DND-41 (cell line): ENCODE measurements at places on chromosomes 7 and 10.

- DNase-seq, result no peak
Measured at GRCh38 chr7:157515342-157516041, 178.7 kb downstream of the DNAJB6 start.

DNA sequence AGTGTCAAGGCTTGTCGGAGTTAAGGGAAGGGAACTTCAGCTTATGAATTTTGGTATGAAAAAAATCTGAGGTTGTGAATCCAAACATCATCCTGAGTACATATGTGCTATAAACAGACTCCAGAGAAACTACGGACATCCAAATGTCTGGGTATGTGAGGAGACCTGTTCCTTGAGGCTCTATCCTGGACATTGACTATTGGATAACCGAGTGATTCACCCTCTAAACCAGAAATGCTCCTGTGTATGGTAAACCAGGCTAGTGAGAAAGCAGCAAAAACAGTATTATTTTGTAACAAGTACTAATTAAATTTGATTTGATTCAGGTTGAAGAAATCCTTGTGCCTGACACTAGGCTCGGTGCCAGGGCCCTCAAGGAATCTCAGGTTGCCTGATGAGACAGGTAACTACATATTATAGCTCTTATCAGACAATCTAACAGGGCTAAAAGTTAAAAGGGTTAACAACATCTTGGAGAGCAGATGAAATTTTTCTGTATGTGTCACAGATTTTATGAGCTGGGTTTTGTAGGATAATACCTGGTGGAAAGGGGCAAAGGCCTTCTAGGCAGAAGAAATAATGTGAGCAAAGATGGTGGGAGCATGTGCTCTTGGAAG is 10.4 kb upstream of the STOX1 start:
- DNase-seq, result no peak

- no peak for DNase-seq
Measured at GRCh38 chr10:74333174-74333573, 182.2 kb downstream of the ADK start.

- no peak for DNase-seq
Measured at GRCh38 chr10:124536496-124537050, 75.0 kb downstream of the LHPP start.

GRCh38 chr7:129559564-129559963 is 52.0 kb upstream of the NRF1 start:
- DNase-seq, result no peak

DNA sequence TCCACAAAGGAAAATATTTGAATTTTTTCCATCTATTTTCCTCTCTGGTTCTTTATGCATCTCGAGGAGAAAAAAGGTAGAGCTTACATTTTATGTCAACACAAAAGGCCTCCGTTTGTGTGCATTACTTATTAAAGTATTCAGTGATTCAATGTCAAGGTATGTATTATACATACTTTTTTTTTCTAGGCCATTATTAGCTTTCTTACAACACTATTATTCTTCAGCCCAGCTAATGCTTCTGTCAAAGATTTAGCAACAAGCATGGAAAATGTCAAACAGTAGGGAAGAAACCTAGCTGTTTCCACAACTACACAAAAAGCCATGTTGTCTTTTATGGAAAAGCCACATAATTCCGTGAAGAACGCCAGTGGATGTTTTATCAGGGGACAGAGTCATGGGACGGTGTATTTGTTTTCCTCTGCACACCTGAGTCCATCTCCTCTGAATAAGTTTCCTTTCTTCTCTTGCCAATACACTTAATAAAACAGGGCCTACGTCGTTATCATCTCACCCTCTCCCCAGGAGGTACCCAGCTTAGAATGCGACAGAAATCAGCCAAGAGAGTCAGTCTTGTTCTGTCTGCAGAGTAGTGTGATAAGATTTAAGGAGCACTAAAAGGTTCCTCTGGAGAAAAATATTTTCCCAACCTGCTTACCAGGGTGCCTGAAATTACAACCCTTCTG is 209.7 kb upstream of the AUTS2 start:
- no peak for DNase-seq

DNA sequence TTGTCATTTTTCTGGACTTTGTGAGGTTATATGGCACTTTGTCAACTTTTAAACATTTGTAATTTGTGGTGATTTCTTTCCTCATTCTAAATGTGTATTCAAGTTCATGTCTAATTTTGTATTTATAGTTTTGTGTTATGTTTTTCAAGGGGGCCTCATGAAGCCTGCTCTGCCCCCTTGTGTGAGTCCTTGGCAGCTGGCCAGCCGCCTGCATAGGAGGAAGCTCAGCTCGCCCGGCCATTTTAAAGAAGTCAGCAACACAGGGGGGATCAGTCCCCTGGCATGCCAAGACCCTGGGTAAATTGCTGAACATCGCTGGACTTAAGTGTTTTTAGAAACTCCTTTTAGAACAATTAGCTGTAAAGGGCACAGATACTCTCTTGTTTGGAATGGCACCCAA is 123.0 kb downstream of the ANLN start:
- DNase-seq, result no peak

GRCh38 chr10:86401588-86402282 is 35.1 kb upstream of the GRID1 start:
- DNase-seq, result no peak

DNA sequence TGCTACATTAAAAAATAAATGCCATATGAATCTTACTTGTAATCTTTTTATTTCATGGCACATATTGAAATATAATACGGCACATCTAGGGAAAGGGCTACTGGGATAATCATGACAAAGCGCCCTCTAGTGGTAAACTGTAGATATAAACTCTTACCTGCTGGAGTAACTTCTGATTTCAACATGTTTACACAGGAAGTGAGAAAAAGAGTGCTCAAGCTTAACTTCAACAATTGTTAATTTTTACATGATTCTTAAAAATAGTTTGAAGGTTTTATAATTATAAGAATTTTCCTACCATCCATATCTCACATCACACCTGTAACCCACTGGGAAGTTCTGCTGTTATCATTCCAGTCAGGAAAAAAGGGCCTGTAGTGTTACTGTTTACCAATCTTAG is 2.0 kb upstream of the HEPACAM2 start:
- peak; percentile 16 for DNase-seq

DNA sequence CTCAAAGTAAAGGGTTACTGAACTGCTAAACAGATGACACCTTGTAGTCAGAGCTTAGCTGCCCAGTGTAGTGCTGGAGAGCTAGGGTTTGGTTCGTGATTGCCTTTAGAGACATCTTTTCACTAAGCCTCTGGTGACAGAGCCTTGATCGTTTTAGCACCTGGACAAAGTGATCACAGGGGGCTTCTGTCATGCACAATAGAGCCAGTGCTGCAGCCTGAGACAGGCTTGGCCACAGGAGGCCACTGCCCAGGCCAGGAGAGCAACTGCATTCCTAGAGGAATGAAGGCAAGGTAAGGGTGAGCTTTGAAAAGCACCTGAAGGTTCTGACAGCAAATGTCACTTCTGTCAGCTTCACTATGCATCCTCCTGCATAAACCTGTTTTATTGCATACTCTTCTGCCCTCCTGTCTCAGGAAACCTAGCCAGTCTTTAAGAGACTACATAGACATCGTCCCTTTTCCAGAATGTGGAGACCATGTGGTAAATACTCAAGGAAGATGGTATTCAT is 122.9 kb downstream of the NPY start:
- DNase-seq, result no peak

GRCh38 chr7:121000081-121000983 is 11.8 kb downstream of the CPED1 start:
- DNase-seq, result peak; percentile 8

DNA sequence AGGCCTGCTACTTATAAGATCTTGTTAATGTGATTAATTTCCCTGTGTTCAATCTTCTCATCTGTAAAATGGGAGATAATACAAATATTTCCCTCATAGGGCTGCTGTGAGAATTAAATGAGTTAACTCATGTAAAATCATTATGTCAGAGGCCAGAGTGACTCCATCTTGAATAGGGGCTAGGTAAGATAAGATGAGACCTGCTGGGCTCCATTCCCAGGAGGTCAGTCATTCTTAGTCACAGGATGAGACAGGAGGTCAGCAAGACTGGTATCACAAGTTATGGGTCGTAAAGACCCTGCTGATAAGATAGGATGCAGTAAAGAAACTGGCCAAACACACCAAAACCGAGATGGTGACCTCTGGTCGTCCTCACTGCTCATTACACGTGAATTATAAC is 200.7 kb downstream of the CYP26A1 start:
- no peak for DNase-seq

- no peak for DNase-seq
Measured at GRCh38 chr7:80134115-80134535, 506 bp upstream of the GNAI1 start.

GRCh38 chr7:151081170-151082101 is 827 bp upstream of the FASTK start:
- no peak for DNase-seq
